ENCODE measurements at places on chromosomes 2 and 18.

DNA sequence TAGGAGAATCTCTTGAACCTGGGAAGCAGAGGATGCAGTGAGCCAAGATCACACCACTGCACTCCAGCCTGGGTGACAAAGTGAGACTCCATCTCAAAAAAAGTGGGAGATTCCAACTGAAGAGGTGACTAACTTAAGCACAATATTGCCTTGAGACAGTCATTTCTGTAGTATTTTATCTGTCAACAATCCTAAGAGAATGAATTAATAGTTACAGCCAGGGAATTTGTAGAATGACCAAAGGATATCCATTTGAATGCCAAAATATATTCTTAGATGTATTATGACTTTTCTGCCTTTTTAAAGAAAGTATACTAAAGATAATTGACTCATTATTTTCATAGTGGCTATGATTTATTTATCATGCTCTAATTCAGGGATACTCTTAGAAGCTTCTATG lies 40.7 kb upstream of the CCDC150 start:
- DNase-seq = no peak

GRCh38 chr2:231743376-231744116 lies 35.2 kb downstream of the PTMA start:
- DNase-seq = no peak

- no peak for DNase-seq
Observed at GRCh38 chr2:186044761-186045160, 306.2 kb downstream of the FSIP2 start.

- DNase-seq = no peak
Observed at GRCh38 chr2:139909136-139909535, 1128.9 kb upstream of the NXPH2 start.
